Kidney (tissue), 22 donors: ENCODE measurements at places on chromosomes 3 and 15.

DNA sequence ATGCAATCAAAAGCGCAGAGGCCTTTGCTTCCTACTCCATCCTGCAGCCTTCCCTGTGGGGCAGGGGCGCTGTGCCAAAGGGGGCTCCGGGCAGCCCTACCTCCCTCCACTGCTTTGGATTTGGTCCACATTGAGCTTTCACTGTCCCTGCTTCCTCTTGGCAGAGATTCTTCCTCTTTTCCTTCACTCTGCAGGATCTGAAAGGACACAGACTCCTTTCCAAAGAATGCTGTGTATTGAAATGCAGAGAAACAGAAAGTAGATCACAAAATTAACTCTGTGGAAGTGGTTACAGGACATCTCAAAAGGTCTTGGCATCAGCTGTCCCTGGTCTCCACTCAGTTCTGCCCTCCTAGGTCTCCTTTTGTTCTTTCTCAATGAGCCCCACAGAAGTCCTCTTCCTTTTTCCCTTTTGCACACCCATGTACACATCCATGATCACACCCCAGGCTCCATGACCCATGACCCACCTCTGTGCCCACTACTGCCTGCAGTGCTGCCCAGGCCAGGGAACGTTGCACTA, 64.1 kb downstream of the CCR1 start:
- no peak for DNase-seq

DNA sequence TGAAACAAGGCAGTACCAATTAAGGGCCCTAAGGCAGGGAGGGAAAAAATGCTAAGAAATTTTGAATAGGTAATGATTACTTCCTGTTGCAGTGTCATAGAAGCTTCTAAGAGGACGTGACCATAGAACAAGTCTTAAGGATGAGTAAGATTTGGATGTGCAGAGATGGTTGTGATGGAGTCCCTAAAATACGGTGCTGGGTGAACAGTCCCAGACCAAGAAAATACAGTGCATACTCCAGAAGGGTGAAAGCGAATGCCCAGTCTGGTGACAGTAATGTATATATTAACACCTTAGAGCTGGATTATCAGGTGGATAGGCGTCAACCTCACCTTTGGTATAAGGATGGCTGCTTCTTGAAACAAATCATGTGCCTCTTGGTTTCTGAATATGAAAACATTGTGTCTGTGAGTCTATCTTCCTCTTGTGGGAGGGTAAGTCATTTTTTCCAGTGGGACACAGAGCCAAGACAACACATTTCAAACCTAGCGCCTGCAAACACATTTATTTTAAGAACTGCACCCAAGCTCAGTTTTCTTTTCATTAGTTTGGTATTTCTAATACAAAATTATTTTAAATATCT, 101.2 kb upstream of the TP63 start:
- no peak for DNase-seq

DNA sequence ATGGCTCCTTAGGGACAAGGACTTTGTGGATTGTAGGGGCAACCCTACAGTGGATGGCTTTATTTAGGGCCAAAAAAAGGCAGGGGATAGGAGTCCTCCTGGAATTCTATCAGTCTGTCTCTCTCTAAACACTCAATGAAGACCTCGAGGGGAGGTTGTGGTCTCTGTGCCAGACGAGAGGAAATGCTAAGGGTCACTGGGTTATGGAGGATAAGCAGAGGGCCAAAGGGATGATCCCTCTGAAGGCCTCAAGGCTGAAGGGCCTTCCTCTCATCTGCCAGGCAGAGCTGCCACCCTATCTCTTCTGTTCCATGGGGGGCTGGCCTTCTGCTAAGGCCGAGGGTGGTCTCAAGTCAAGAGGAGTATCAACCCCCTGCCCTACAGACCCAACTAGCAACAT, 27.0 kb downstream of the PLXNB1 start:
- no peak for DNase-seq

- DNase-seq: no peak
Measured at GRCh38 chr3:155646669-155647068, 98.2 kb downstream of the PLCH1 start.

DNA sequence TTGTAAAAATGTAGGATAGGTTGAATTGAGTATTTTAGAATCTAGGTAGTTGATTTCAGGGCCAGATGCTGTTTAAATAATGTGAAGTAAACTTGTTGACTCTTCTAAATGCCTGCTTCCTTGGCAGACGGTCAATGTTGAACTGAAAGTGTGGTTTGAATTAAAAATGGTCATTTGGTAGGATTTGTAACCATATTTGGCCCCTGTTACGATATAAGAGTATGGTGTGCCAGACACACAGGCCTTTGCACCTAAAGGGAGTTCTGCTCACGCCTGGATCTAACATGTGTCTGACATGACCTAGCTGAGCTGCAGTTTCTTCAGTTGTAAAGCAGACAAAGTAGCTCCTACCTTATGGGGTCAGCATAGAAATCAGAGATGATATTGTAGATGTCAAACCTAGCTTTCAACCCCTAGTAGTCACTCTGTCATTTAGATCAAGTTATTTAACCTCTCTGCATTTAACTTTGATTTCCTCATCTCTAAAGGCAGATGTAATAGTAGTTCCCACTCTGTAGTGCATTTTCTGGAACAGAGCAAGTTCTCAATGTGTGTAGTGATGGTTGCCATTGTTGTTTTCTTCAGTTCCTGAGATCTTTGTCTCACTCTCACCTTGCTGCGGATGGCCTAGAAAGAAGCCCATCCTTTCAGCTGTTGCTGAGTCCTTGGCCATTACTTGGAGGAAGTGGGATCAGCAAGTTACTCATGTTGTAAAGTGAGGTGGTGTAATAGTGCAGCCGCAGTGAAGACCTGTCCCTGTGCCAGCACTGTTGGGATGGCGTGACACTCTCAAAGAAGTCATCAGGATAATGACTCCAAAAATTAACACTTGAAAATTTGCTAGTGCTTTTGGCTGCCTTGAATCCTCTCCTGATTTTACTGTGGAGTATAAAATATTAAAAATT, 90.2 kb downstream of the GHSR start:
- no peak for DNase-seq

GRCh38 chr3:5429517-5429890, 242.0 kb downstream of the EDEM1 start:
- no peak for DNase-seq

- DNase-seq: no peak
Measured at GRCh38 chr3:67437090-67437489, 217.3 kb downstream of the SUCLG2 start.

GRCh38 chr15:101528917-101529299, 39.4 kb upstream of the PCSK6 start:
- DNase-seq: no peak

GRCh38 chr3:179418610-179419009, 32.7 kb downstream of the GNB4 start:
- no peak for DNase-seq

DNA sequence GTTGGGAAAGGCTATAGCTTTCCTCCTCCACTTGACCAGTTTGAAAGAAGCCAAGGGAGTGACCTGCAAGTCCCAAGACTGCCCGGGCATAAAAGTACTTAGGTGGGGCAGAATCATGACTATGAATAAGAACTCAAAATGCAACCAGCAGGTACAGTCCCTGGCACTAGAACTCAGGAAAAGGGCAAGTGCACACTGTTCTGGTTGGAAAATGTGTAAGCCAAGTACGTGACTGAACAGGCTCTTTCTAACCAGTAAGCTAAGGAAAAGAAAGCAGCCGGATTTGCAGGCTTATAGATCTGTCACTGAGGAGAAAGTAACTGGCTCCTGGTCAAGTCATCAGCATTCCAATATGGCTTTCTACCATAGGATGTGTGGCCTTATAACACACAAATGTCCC, 101.2 kb upstream of the SLC4A7 start:
- DNase-seq: no peak

DNA sequence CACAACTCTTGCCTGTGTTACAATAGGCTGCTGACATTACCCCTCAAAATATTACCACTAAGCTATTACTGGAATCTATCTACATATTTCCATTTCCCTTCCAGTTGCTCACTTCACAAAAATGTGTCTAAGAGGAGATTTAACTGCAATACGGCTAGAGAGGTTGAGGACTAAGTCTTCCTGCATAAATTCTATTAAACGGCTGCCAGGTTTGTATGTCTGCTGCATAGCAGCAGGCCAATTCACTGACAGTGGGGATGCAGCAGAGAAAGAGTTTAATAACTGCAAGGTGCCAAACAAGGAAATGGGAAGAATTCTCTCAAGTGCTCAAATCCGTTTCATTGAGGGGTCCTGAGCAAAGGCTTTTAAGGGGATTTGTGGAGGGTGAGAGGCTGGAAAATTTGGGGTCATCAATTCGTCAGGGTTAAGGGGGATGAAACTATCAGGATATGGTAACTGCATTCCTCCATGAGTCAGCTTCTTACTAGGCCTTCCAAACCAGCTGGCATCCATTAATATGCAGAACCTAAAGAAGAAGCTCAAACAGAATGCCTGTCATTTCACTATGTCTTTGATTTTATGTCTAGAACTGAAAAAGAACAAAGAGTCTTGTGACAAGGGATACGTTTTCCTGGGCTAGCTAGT, 675.6 kb downstream of the TBL1XR1 start:
- DNase-seq: no peak

- no peak for DNase-seq
Measured at GRCh38 chr3:177590826-177591225, 393.5 kb upstream of the TBL1XR1 start.

DNA sequence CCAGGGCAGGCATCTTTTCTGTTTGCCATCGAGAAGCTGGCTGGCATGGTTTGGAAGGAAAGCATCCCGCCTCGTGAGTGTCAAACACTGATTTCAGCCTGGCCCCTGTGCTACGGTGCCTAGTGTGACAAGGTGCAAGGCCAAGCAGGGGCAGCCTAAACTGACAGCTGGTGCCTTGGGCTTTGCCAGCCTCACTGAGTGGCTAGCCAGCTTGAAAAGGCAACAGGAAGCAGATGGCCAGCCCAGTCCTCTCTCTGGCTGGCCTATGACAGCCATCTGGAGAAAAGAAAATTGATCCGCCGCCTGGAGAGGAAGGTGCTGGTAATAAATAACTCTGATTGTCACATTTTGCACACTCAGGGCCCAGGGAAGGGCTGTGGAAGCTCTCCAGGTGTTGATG, 52.2 kb downstream of the C3orf85 start:
- no peak for DNase-seq

DNA sequence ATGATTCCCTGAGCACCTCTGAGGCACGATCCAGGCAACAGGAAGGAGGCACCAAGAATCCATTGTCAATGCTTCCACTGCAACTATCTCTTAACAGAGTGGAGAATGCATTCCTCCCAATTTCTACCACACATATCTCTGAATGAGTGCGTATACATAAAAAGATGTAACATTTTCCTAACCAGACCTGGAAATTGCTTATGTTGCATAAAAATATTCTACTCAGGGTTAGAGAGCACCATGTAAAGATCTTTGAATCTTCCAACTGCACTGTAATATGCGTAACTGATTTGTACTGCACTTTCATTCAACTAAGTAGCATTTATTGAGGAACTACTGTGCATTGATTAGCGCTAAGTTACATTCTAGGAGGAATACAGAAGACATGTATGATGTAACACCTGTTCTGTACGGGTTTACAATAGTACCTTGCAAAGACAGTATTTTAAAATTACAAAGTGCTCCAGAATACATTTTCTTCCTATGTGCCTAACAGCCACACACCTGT, 237.8 kb downstream of the EBLN2 start:
- DNase-seq: no peak

GRCh38 chr3:10437272-10437994, 68.0 kb downstream of the ATP2B2 start:
- DNase-seq: no peak

- no peak for DNase-seq
Measured at GRCh38 chr3:106440672-106441071, 571.9 kb upstream of the CBLB start.

DNA sequence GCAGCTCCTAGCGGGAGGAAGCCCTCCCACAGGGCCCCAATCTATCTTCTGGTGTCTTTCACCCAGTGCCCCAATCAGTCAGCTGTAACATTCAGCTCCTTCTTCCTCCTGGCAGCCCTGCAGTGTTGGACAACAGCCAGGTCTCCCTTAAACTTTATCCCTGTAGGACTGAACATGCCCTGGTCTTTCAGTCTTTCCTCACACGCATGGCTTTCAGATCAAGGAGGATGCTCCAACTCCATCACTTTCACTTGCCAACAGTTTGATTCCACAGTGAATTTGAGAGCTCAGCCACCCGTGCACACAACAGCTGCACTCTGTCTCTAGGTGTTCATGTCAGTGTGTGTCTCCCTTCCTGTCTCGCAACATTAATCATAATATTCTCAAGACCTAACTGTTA, 28.5 kb upstream of the LRRC34 start:
- no peak for DNase-seq

GRCh38 chr3:41115069-41115468, 84.2 kb upstream of the CTNNB1 start:
- no peak for DNase-seq

GRCh38 chr3:60277361-60277800, 973.9 kb downstream of the FHIT start:
- no peak for DNase-seq

- DNase-seq: no peak
Measured at GRCh38 chr3:111531446-111531845, 10.6 kb upstream of the CD96 start.
